Stimulated activated CD4-positive, alpha-beta T cell treated with anti-CD3 and anti-CD28 coated beads, Interleukin-1b, Interleukin-23, amount 100 ng/mL, for 1 hour (primary cell): ENCODE measurements at places on chromosomes 5 and 9.

GRCh38 chr5:130333089-130333488 lies 428.8 kb downstream of the CHSY3 start:
- DNase-seq, result no peak

- no peak for DNase-seq
Observed at GRCh38 chr9:76605321-76605900, 146.4 kb downstream of the GCNT1 start.

DNA sequence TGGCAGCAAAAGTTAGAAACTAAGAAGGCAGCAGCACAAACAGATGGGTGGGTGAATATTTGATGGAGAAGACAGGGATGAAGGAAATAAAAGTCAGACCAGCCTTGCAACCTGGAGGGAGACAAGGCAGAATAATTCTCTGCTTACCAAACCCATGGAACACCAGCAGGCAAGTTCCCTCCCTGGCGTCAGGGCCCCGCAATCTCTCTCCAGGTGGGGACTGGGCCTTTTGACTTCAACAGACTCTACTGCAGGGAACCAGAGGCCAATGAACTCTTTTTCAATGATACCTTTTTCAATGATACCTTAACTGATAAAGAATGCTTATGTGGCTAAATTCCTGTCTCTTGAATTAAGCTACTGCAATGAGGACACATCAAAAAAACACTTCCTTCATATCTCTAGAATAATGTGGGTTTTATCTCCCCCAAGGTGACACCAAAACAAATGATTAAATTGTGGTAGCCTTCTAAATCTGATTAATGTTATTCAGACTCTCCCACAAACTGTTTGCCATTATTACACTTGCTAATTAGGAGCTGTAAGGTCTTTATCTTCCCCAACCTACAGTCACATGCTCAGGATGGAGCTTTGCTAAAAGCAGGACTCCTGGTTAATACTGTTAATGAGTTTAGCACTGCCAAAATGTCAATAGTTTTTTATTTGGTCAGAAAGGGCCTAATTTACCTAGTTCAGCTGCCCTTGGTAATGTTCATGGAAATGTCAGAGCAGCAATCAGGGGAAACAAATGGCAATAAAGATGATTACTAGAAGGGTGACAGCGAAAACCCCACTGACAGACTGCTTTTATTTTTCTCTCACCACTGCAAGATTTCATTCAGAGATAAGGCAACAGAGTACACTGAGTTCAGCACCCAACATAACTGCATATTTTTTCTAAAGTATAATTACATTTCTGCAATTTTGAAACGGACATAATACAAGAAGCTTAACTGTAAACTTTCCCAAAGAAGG lies 165.5 kb downstream of the TSSK1B start:
- no peak for DNase-seq

DNA sequence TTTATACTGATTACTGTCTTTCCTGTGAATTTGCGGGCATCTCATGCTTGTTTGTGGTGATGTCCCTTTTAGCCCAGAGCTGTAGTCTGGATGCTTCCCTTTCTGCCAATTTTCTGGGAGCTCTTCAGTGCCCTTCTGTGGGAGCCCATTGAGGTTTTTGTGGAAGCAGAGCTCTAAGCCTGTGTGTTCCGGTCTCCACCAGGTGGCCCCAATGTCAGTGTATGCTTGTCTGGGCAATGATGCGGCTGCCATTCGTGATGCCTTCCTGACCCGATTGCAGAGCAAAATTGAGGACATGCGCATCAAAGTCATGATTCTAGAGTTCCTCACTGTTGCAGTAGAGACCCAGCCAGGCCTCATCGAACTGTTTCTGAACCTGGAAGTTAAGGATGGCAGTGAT lies 35.1 kb downstream of the SH3GLB2 start:
- DNase-seq, result no peak

DNA sequence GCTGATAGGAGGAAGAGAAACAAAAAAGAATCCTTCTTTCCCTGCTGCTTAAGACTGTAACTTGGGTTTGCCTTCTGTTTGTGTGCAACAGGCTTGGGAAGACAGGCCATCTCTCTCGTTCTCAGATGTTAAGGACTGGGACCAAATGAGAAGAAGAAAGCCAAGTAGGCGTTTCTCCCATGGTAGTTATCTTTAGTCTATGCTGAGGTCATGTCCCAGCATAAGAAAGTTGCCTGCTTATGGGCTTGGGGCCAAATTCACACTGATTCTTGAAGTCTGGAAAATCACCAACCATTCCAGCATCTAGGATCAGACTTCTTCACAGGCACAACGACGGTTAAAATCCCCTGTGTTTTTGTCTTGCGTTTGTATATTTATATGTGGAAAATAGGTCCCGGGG lies 44.2 kb upstream of the PALM2AKAP2 start:
- DNase-seq, result no peak

DNA sequence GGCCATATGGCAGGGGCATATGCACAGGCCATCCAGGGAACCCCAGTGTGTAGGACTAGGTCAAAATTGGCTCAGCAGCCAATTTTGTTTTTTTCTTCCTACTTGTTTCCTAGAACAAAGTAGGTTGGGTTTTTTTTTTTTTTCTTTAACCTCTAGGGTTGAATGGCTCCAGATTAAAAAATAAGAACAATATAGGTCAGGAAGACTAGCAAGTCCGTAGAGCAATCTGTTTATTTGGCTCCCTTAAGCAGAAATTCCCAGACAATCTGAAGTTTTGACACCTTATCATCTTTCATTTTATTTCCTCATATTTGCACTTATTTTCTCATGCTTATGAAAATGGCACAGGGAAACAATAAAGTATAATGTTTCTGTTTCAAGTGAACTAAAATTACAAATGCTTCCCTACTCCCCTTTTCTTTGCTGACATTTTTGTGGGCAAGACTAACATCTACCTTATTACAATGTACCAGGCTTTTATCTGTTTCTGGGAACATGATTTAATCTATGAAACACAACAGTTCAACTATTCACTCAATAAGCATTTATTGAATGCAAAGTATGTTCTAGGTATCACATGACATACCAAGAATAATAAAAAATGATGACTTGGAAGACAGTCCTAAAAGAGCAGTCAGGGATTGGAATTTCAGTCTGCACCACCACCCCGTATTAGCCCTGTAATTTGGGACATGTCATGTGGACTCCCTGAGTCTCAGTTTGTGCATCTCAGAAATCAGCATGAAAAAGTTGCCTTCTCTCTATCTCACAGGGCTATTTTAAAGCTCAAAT lies 30.5 kb downstream of the TLR4 start:
- no peak for DNase-seq

DNA sequence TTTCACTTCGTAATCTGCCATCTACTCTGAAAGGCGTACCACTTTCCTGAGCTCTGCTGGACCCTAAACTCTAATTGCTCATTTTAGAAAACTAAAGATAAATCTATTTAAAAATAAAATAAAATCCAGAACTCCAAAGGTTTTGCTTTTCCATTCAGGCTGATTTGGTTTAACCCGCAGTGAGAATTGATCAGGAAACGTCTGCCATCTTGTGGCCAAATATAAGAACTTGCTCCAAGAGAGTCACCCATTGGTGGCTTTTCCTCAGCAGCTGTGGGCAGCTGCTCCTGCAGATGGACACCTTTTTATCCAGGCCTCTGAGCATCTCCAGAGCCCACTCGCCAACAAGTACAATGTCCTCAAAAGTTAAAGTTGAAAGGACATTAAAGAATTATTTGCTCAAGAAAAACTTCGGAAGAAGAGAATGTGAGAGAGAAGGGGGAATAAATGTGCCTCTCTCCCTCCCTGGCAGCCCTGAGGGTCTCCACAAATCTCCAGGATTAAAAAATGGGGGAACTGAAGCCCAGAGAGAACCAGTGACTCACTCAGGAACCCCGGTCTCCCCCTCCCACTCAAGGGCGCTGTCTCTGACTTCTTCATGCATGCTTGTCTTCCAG lies 4.1 kb downstream of the SAXO1 start:
- DNase-seq, result no peak

DNA sequence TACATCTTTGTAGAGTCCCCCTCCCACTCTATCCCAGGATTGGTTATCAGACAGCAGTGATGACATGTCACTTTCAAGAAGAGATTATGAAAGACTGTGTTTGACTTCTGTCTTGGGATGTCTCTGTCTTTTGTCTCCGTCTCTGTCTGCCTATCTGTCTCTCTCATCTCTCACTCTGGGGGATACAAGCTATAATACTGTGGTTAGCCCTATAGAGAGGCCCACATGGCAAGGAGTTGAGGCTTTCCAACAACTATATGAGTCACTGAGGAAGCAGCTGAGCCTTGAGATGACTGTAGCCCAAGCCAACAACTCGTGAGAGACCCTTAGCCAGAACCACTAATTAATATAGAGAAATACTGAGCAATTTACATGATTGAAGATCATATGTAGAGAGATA lies 284.8 kb downstream of the PDE4D start:
- no peak for DNase-seq

GRCh38 chr9:35844628-35845270 lies 15.7 kb downstream of the TMEM8B start:
- DNase-seq, result no peak
